ENCODE measurements at places on chromosomes 5 and 9. TPM values are rescaled to one million over a fixed set of nuclear protein-coding genes. Genes with fewer than 3 reads are reported as not detected.

GRCh38 chr5:36301858-36302603 lies at the start of gene RANBP3L:
Gene RANBP3L, minus strand, starts transcription at chr5:36301902. Its CDS starts 486 bp downstream, at chr5:36301416.
- no peak within 1 kb of the TSS for H3K4me3 ChIP-seq
- no peak within 1 kb of the TSS for H3K27ac ChIP-seq
- peaks cover 3% of the 10 kb centered on the region for H3K27me3 ChIP-seq

The ZDHHC11B gene
- 1.4 TPM for total RNA-seq

- no peaks in the 10 kb centered on the region for H3K27me3 ChIP-seq
- no peak overlapping the region for H3K4me3 ChIP-seq
- DNase-seq = no peak
- no peak overlapping the region for H3K27ac ChIP-seq
- H3K36me3 ChIP-seq = no peaks in the 10 kb centered on the region
These were observed 214.5 kb upstream of the CDH9 start for GRCh38 chr5:27252911-27253310.

The NUTM2F gene
- not detected for total RNA-seq

The MEIKIN gene
- total RNA-seq = not detected

GRCh38 chr9:126702151-126703001 lies 88.6 kb downstream of the LMX1B start:
- H3K4me3 ChIP-seq = no peak overlapping the region
- H3K4me1 ChIP-seq = peaks cover 4% of the 10 kb centered on the region
- no peak overlapping the region for H3K27ac ChIP-seq
- no peaks in the 10 kb centered on the region for H3K36me3 ChIP-seq
- no peaks in the 10 kb centered on the region for H3K27me3 ChIP-seq

GRCh38 chr5:81140943-81141342 lies 92.2 kb upstream of the CKMT2 start:
- no peaks in the 10 kb centered on the region for H3K4me1 ChIP-seq
- no peak overlapping the region for H3K27ac ChIP-seq
- H3K4me3 ChIP-seq = no peak overlapping the region
- no peaks in the 10 kb centered on the region for H3K27me3 ChIP-seq

The HMCN2 gene
- 0.05 TPM for total RNA-seq

DNA sequence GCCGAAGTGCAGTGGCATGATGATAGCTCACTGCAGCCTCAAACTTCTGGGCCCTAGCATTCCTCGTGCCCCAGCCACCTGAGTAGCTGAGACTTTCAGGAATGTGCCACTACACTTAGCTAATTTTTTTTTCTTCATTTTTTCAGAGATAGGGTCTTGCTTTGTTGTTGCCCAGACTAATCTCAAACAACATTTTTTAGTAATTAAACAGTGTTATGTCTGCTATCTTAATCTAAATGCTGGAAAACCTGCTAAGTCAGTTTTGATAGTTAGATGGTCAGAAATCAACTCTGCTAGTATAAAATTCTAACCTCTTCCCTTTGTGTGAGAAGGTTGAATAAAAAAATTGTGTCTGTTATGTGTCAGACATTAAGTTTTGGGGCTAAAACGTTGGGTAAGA lies 12.4 kb downstream of the G3BP1 start:
- H3K4me3 ChIP-seq = no peak overlapping the region
- DNase-seq = no peak
- peaks cover 29% of the 10 kb centered on the region for H3K4me1 ChIP-seq
- peaks cover 3% of the 10 kb centered on the region for H3K36me3 ChIP-seq
- H3K27ac ChIP-seq = no peak overlapping the region

DNA sequence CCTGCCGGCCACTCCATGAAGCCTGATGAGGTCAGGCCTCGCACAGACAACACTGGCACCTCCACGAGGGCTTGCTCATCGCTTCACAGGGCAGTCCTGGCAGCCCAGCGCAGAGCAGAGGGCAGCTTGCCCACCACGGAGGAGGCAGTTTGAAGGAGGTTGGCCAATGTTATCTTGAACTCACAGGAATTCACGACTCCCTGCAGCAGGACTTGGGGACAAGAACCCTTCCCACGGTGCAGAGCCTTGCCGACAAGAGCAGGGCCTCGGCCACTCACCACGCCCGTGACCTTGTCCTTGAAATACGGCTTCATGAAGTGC lies 5.0 kb downstream of the SNAPC4 start:
- H3K36me3 ChIP-seq = no peaks in the 10 kb centered on the region
- H3K27ac ChIP-seq = no peak overlapping the region
- 0 out of 2 replicates have a peak, but pooled peaks cover 4% of the 10 kb centered on the region for H3K4me1 ChIP-seq

DNA sequence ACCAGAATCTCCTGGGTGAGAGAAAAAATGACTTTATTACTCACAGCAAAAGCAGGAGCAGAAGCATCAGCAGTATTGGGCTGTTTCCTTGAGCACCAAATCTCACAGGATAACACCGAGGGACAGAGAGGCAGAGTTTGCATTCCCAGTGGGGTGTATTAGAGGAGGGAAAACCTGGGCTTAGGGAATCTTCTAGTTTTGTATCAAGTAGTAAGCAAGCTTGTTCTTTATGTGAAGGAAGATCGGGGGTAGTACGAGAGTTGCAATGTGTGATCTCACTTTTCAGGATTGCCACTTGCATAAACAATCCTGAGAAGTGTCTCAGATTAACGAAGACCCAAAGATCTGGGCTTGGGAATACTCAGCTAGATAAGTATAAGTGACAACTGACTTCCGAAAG lies 1163.0 kb downstream of the TAF11L14 start:
- DNase-seq = no peak
- H3K27ac ChIP-seq = no peak overlapping the region
- H3K4me3 ChIP-seq = no peak overlapping the region

DNA sequence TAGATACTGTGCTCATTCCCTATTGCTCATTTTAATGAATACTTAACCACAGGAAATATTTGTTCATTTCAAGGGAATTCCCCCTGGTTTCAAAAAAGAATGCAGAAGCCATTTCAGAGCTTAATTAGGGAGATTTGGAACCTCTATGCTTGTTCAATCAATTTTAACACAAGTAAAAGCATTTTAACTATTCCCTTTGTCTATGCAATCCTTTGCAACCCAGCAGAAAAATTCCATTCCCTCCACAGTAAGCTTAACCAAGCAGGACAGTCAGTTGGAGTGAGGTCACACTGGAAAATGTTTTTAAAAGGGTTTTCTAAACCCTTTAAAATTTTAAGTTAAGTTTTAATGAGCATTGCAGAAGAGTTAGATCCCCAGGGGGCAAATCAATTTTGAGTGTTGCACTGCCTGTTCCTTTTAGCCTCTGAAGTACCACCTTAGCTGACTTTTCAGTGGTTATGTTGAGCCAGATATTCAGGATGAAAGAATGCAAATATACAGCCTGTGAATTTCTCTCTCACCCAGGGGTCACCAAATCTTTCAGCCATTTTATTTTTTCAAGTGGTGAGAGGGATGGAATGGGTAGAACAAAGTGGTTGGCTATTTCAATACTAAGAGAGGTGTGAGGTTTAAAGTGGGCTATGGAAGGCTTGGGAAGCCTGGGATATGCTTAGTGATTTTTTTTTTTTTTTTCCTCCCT lies 356.2 kb upstream of the NUDT12 start:
- DNase-seq = no peak
- no peaks in the 10 kb centered on the region for H3K4me1 ChIP-seq
- H3K36me3 ChIP-seq = no peaks in the 10 kb centered on the region
- H3K27ac ChIP-seq = no peak overlapping the region

DNA sequence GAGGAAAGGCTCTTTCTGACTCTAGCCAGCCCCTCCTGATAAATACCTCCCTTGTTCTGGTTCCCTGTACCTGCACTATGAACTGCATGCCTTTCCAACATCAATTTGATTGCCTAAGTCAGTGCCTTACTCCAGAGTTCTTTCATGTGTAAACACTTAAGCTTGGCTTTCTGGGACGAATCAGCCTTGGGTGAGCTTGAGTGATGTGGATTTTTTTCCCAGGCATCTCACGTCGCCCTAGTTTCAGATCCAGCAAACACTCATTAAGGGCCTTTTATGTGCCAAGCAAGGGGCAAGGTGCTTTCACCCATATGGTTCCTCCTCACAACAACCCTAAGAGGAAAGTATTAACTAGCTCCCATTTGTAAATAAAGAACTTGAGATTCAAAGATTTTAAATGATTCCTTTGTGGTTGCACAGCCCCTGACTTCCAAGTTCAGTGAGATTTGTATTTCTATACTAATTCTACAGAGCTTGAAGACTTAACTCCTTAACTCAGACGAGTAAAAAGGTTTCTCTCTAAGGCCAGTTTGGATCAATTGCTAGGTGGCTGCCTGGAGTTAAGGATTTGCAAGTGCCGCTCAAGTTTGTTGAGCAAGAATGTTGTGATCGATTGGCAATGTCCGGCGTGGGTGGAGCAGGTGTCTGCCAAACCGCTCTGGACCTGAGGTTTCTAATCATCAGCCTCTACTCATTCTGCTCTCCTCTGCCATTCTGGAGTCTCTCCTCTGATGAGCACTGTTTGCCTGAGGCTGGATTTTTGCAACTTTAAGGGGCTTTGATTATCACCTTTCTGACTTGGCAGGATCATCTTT lies 20.2 kb upstream of the TJP2 start:
- H3K4me3 ChIP-seq = no peak overlapping the region
- no peaks in the 10 kb centered on the region for H3K36me3 ChIP-seq
- DNase-seq = no peak
- H3K27me3 ChIP-seq = no peaks in the 10 kb centered on the region

- H3K27me3 ChIP-seq = no peaks in the 10 kb centered on the region
- H3K27ac ChIP-seq = no peak overlapping the region
- DNase-seq = no peak
- no peak overlapping the region for H3K4me3 ChIP-seq
These were observed 70.0 kb upstream of the RAD23B start for GRCh38 chr9:107213080-107213479.

Data from Panc1 (cell line).